Posterior cingulate gyrus (tissue), 11 donors: ENCODE measurements at places on chromosomes 5 and 9.

DNA sequence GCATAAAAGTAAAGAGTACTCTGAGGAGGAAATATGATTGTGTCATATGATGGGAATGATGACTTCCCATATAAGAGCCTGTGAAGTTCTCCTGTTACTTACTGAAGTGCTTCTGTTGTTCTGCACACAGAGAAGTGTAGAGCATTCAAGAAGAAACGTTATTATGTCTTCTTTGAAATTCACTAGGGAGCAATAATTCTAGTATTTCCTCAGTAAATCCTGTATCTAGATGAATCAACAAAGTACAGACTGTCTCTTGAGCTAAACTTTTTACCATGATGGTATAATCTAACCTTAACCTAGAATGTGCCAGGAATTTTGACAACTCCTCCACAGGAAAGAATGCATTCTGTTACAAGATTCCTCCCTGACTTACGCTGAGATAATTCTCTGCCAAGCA lies 18.9 kb upstream of the GHR start:
- DNase-seq: no peak

DNA sequence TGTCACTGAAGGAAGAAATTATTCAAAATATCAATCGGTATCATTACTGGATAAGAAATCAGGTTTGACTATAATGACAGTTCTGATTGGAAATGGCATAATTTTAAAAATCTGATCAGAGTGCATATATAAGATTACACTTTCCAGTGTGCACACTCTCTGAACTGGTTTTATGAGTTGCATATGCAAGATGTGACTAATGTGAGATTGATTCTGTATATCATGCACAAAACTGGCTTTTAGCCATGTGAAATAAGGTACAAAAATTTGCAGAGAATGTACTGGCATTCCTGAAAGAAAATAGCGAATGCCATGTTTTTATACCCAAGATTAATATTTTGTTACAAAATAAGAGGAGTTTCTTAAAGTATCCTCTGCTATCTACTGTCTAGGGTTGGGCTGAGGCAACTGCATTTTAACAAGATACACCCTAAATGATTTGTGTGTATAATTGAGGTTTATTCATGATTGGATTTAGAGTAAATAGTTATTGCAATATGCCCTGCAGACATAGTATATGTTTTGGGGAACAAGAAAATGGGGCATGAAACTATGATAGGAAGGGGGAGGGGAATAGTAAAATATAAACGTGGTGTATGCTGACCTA lies 70.7 kb downstream of the LNPEP start:
- DNase-seq: no peak

DNA sequence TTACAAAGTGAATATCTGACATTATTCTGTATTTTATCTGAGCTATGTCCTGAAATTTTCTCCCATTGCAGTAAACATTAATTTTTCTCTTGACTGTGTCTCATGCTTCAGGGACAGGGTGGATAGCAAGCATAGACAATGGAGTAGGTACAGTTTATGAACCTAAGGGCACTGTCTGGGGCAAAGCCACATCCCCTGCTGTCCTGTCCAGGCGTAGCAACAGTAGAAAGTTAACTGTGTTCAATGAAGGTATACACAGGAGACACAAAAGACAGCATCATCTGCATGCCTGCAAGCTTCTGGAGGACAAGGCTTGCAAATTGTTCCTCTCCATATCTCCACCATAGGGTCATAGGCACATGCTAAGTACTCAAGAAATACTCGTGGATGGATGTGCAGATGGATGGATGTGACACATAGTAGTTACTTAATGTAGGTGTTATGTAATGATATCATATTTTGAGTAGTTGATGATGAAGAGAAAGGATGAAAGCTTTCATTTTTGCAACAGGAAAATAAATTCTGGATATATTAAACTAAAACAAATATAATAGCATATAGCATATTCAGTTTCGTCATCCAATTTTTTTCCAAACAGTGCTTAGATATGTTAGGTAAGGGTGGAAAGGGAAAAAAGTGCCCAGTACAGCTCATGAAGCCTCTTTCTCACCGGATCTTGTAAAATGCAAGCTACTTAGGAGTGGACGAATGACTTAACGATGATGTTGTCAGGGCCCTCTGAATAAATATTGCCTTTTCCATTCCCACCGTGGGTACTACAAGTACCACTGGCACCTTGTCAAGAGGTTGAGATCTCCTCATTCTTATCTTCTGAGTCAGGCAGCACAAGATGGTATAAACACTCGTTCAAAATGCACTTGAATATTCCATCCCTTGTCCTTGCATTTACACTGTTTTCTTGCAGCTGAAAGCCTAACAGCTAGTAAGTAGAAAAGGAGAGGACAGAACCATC lies 19.9 kb upstream of the ZSWIM6 start:
- DNase-seq: no peak

DNA sequence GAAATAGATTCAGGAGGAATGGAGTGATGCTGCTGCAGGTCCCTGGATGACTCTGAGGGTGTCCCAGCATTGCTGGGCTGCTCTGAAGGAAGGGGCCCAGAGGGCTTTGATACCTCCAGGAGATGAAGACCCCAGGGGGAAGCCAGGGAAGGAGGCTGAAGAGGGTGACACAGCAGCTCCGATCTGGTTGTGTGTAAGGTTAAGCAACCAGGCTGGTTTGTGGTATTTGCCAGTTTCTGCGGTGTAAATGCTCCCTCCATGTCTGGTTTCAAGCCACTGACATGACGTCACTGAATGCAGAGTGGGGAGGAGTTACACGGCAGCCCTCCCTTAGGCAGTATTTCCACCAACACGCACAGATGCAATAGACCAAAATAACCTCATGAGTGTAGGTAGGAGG lies 40.0 kb upstream of the ORM1 start:
- DNase-seq: peak; percentile 7

DNA sequence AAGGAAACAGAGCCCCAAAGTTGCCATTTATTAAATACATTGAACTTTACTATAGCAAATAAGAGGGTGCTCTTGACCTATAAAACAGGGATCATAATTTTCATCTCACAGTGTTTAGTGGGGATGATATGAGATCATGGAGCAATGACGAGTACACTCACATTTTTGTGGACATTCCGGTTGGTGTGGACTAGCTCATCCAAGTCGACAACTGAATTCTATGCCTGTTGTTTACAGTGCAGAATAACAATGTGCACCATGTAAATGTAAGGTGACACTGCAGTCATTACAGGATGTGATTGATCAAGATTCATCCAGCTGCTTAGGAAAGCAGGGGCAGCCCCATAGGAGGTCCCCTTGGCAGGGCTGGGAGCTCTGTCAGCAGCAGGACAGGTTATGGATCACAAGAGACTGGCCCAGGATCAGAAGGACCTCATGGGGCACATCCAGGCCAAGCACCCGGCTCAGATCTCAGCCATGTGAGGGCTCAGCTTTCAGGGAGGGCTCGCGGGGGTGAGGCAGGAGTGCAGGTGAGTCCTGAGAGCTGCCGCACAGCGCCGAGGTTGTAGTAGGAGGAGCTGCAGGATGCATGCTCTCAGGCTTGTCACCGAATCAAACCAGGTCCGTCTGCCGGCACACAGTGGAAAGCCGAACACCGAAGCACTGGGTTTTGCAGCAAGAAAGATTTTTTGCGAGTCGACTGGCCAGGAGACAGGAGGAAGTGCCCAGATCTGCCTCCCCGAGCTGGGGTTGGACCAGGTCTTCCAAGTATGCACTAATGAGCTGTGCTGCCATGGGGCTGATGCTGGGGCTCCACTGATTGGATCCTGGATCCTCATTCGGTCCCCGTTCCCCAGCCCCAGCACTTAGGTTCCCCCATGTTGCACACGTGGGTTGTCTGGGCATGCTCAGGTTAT lies 28.2 kb downstream of the MRPL36 start:
- DNase-seq: no peak

GRCh38 chr9:128728298-128728697 lies 4.4 kb upstream of the ZDHHC12 start:
- DNase-seq: no peak

- DNase-seq: peak; percentile 77
Observed at GRCh38 chr9:100437860-100438805, 11.2 kb downstream of the MSANTD3 start.

GRCh38 chr9:81898851-81899250 lies 29.4 kb upstream of the SPATA31D4 start:
- DNase-seq: no peak

- no peak for DNase-seq
Observed at GRCh38 chr9:7392148-7392547, 407.4 kb downstream of the DMAC1 start.

DNA sequence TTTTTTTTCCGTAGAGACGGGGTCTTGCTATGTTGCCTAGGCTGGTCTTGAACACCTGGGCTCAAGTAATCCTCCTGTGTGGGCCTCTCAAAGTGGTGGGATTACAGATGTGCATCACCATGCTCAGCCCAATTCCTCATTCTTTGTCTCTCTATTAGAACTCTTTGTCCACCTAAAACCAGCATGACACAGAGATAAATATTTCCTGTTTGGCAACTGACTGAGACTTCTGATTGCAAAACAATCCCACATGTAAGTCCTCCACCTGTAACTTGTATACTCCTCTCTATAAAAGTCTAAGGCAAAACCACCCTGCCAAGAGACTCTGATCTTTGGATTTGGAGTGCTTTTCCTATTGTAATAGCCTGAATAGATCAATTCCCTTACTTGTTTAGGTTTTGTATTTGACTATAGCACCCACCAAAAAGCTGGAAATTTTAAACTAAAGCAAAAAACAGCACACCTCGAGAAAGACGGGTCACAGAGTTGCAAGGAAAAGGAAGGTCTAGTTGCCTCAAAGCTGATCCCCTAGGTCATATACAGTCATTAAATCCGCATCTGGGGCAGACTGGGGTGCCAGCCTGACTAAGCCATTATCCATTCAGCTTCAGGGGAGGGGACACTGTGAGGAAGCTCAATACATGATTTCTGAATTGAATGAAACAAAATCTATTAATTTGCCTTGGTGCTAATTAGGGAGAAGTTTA lies 13.5 kb upstream of the KIF27 start:
- DNase-seq: no peak

- DNase-seq: no peak
Observed at GRCh38 chr9:125161284-125161918, 18.1 kb upstream of the SCAI start.

DNA sequence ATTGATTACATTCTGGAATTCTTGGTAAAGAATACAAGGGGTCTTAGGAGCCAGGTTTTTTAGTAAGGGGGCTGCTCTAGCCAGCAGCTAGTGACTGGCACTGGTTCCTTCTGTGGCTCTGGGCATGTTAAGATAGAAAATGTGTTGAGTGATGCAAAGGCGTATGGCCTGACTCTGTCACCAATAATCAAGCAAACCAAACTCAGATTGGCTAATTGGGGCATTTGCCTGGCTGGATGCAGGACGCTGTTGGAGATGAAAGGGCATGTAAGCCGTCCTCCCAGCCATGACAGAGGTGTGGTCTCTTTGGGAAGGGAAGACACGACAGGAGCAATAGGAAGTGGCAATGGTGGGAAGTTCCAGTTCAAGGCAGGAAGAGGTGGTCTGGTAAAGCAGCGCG lies 87.6 kb upstream of the CTSL start:
- no peak for DNase-seq

DNA sequence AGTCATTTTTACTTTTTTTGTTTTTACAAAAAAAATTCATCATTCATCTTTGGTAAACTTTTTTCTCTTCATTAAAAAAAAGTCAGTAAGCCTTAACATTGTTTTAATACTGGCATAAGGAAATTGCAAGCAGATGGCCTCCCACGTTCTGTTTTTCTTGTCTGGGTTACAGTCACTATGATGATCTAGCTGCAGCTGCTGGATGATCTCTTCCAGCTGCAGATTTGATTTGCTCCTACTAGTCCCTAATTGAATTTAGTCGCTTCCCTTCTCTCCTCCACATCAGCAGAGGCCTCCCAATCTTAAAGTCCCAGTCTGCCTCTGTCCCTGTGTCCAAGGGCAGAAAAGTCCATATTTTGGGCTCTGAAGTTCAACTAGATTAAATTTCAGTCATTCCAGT lies 106.8 kb upstream of the PTGER4 start:
- DNase-seq: no peak

- no peak for DNase-seq
Observed at GRCh38 chr5:181098762-181099601, 32.0 kb downstream of the OR2V1 start.

DNA sequence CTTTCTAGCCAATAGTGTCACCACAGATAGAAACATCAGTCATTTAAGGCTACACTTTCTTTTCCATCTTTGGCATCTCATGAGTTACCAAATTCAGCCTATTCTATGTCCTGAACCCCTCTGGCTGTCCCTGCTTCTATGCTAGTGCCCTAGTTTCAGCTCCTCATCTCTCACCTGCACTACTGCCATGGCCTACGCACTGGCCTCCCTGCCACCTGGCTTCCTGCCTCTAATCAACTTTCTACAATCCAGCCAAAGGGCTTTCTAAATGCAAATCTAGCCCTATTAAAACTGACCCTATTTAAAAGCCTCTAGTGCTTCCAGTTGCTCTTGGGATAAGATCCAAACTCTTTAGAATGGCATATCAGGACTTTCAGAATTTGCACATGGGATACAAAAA lies 482.9 kb downstream of the TMEM38B start:
- DNase-seq: no peak

GRCh38 chr9:7154003-7154619 lies 396.3 kb downstream of the KDM4C start:
- no peak for DNase-seq

DNA sequence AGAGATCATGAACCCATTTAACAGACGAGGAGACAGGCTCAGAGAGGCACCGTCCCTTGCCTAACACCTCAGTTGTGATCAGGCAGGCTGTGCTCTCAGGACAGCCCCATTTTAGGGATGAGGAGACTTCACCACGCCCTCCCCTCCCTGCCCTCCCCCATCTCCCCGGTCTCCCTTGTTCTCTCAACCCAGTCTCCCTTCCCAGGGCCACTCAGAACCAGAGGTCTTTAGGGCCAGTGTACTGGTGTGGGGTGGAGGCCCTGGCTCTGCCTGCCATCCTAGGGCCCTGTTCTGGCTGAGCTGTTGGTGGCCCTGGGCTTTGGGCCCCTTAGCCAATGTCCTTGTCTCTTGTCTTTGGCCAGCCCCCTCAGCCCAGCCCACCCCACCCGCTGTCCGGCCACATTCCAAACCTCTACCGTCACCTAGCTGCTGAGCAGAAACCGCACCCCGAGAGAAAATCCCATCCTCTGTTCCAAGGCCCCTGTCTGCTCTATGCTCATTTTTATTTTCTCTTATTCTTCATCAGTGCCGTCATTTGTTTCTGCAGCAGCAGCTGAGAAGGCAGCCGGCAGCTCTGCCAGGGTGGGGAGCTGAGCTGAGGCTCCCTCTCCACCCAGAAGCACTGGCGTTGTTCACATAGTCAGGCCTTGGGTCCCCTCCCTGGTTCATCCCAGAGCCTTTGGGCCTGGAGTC lies 33.9 kb downstream of the OLFML2A start:
- DNase-seq: no peak

GRCh38 chr5:143495821-143496275 lies 92.4 kb upstream of the NR3C1 start:
- no peak for DNase-seq

DNA sequence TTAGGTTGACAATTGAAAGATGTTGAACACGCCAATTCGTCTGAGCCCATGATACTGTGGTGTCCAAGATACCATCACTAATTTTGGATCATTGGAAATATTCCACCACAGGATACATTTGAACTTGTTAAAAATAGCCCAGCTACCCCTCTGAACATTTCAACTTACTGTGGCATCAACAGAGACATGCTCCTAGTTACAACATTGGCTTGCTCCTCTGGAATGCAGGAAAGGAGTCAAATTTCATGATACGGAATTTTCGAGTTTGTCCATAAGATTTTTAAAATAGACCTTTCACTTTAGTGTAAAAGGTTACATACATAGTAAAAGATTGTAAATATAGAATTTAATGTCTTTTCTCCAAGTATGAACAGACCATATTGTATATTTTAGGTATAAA lies 12.8 kb downstream of the SEMA5A start:
- no peak for DNase-seq
